Forelimb muscle (tissue), 1 donor: ENCODE measurements at places on chromosomes 3 and 15.

- DNase-seq, result no peak
These were observed at the start of gene GXYLT2 for GRCh38 chr3:72887705-72888545. Gene GXYLT2 (plus strand): TSS chr3:72888046. CDS start chr3:72888234, 188 bp downstream.

GRCh38 chr3:29144361-29144760, 136.5 kb upstream of the RBMS3 start:
- no peak for DNase-seq

DNA sequence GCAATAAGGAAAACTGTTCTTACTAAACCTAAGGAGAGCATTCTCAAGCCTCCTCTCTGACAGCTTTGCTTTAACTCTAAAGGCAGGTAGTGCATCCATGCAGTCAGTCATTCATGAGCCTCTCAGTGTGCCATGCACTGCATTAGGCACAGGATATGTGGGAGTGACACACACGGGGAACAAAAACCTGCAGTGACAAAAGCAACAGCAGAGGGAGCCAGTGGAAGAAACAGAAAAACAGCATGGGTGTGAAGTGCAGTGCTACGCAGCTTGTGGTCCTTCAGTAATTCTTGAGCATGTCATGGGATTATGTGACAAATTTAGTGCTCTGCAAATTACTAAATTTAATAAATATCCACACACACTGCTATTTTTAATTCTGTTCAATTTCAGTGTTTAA, 230.7 kb downstream of the BBX start:
- DNase-seq, result no peak

DNA sequence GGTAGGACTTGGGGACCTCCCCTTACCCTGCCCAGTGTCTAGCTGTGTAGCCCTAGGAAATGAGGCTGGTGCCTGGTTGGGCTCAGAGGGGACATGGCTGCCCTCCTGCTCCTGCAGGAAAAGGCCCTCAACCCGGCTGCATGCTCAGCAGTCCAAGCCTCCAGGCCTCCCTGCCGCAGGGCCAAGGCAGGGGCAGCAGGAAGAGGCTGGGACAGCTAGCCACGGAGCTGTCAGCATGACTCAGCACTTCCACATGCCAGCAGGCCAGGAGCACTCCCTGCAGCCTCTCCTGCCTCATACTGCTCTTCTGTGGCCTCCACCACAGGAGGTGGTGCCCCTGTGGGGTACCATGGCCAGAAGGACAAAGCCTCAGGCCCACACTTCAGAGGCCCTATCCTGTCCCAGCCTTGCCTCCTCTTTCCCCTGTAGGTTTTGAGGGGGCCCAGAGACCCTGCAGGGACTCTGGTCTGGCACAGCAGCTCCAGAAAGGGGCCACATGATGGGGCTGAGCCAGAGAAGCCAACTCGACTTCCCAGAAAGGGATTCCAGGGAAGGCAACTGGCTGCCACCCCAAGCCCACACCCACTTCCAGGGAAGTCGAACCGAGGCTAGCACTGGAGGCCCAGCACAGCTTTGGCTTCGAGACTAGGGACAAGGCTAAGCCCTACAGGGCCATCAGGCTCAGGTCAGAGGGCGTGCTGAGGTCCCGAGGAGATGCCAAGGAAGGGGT, 19.5 kb downstream of the TKT start:
- DNase-seq, result no peak

- no peak for DNase-seq
These were observed 263.3 kb downstream of the NEK10 start for GRCh38 chr3:27105904-27106303.

- DNase-seq, result no peak
These were observed 40.7 kb upstream of the KBTBD8 start for GRCh38 chr3:66957367-66957766.

DNA sequence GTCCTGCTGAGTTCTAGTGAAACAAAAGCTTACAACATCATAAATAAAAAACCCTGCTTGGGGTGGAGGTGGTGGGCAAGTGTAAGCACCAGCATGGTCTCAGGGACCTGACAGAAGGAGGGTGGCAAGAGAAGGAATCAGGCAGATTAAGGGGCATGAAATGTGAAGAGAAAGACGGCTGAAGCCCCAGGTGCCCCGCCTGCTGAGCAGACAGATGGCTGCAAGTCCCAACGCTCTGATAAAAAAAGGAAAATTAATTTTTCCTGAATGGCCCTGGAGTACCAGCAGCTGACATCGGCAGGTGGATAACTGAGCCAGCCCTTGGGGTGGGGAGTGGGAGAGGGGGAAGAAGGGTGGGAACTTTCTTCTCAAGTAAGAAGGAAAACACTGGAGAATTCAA, 137.9 kb downstream of the XXYLT1 start:
- DNase-seq, result no peak

GRCh38 chr3:22089284-22089683, 338.3 kb upstream of the ZNF385D start:
- no peak for DNase-seq

DNA sequence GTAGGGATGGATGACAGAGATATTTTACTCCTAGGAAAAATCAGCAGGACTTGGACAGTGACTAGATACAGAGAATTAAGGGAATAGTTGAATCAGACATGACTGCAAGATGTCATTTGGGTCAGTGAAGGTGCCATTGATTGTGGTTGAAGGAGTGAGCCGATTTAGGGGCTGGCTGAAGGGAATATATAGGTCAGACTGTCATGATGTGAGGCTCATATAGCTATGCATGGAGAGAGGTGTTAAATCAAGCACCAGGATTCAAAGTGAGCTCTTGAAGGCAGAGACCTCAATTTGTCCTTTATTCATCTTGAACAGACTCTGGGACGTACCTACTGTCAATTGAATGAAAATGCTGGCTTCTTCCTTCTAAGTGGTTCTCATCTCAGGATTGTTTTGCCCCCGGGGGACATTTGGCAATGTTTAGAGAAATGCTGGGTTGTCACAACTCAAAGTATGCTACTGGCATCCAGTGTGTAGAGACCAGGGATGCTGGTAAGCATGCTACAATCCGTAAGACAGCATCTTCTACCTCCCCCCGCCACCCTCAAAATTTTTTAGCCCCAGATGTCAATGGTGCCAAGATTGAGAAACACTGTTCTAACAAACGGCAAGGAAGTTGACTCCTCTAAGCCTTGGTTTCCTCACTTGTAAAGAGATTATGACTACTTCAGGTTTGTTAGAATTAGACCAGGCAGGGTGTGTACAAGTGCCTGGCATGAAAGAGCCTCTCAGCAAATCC, 7.8 kb downstream of the ATP2C1 start:
- no peak for DNase-seq

GRCh38 chr3:14803981-14804834, 14.6 kb upstream of the FGD5 start:
- no peak for DNase-seq

DNA sequence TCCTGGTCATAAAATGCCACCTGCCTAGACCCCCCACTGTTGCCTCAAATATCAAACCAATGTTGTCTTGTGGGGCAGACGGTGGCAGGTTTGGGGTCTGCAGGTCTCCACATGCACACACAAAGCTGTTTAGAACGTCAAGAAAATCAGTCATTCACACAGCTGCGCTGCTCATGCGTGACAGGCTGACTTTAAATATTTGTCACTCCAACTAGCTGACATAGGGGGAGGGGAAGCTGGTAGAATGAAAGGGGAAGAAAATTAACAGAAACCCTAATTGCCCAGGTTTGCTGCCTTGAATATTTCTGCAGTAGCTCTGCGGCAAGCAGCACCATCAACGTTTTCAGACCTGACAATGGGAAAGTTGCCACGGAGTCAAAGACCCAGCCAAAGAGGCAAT, 201.8 kb downstream of the ABHD5 start:
- no peak for DNase-seq

DNA sequence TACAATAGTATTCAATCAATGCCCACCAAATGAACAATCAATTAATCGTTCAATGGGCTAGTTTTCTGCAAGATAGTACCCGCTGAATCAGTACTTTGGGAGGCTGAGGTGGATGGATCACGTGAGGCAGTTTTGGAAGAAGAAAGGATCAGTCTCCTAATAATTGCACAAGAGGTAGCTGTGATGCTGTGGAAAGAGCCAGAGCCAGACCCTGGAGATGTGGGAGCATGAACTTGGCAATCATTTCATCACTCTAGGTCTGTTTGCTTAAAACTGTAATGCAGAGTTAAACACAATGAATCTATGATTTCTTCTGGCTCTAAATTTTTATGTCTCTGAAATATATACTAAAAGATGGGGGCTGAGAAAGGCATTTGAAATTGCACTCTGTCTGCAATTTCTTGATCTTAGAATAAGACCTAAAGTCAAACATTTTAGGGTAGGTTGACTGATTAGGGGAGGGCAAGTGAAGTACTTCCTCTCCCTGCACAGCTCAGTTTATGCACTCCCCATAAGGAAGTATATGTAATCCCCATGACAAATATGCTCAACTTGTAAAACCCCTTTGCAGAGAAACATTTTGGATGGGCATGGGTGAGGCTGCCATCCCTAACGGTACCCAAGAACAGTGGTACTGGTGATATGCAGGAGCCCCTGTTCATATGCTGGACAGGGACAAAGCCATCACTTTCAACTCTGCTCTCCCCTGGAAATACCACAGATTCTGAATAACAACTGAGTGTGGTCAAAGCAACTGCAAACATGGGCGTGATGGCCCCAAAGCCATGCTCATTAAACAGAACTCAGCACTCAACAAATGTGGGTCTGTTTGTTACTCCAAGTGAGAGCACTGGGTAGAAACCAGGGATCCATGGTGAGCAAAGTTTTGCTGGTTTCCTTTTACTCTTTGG, 28.6 kb upstream of the SPATA12 start:
- DNase-seq, result no peak

- peak; percentile 60 for DNase-seq
These were observed 2.3 kb upstream of the HAPLN3 start for GRCh38 chr15:88897456-88898194.

DNA sequence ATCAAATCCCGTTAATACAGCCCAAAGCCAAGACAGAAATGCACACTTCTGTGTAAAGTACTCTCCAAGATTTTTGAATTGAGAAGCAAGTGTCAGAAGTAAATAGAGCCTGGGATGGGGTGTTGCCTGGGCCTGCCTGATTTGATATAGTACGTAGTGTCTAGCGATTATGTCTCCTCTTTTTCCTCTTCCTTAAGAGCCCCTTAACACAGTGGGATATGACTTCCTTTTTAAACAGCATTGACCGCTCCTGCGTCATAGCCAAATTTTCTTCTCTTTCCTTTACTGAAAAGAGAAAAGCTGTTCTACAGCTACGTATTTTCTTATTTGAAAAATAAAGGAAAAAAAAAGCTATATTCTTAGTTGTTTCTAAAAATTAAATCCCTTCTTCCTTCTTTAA, 97.7 kb downstream of the PLCL2 start:
- no peak for DNase-seq

- DNase-seq, result no peak
These were observed 18.7 kb upstream of the TMEM115 start for GRCh38 chr3:50378024-50378423.

GRCh38 chr3:14565868-14566588, 25.9 kb upstream of the GRIP2 start:
- DNase-seq, result no peak

- DNase-seq, result no peak
These were observed 43.7 kb upstream of the ATP2C1 start for GRCh38 chr3:130850044-130850797.

DNA sequence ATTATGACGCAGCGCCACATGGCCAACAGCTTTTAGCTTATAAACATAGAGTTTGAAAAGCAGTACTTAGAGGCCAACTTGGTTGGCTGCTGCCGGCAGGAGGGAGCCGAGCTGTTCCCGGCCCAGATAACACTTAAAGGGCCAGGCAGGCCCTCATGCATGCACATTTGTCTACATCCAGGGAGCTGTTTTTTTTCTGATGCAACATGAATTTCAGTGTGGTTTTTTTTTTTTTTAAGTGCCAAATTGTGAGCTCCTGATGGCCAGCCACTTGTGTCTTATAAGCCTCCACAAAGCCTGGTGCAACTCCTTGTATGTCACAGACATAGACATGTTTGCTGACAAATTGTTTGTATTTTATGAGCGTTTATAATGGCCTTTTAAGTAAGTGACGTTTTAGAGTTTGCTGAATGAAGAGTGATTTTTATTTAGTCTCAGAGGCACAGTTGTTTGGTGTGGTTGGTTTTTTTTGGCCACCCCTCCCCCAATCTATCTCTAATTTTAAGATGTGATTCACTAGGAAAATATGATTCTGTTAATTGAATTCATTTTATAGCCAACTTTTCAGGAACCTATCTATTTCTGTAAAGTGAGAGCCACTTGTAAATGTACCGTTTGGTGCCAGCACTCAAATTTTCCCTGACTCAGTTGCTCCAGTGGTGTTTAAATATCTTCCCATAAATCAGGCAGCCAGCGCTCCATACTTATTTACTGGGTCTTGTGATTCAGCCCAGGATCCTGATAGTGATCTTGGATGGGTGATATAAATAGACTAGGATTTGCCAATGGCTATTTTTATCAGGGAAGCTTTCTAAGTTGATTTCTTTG, 134.3 kb downstream of the VGLL4 start:
- no peak for DNase-seq

GRCh38 chr3:184579513-184579912, 17.9 kb downstream of the EPHB3 start:
- DNase-seq, result no peak

DNA sequence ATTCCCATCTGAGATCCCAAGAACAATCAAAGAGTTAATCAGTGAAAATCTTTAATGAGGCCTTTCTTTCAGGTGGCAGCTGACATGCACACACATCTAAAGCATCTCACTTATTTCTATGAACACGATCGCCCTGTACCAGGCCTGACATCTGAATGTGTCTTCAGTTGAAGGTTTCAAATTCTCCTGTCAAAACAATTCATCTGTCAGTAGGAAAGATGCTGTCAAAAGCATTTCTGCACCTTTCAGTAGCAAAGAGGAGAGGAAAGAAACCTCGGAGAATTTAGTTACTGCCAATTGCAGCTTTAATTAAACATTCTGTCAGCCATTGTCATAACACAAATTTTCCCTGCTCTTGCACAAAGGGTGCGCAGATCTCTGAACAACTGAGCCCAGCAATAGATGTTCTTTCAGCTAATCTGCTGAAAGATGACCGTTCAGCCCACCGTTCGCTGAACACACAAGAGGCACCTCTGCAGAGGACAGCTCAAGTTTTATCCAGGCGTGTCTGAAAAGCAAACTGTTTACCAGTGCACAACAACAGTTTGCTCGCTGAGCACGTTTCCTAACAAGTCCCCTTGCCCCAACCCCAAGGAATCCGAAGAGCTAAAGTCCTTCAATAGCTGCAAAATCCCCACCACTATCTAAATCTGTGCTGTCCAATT, 34.1 kb downstream of the LRIG1 start:
- no peak for DNase-seq

GRCh38 chr3:112814266-112814665, 32.4 kb downstream of the CD200R1L start:
- no peak for DNase-seq

DNA sequence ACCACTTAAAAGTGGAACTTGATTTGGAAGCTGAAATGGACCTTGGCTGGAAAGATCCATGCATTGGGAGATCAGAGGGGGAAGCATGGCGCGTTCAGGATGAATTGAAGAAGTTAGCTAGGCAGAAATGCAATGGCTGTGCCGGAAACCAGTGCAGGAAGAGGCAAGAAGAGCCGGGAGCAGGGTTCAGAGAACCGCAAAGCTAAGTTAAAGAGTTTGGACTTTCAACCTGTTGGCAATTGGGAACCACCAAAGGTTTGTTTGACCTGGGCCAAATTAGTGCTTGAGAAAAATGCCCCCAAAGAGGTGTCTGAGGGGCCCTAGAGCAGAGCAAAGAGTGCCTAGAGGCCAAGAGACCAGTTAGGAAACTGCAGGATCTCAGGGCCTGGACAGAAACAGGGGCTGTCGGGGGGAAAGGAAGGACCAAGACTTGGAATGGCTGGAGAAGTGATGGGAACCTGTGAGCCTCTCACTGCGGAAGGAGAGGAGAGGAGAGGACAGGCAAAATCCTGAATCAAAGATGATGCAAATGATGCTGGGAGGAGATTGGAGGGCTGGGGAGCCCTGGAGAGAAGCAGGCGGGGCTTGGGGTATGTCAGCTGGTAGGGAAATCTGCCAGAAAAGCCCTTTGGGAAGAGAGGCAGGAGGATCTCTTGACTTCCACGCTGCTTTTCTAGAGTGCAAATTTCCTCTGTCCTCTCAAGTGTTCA, 49.3 kb downstream of the FAM174B start:
- no peak for DNase-seq
